ENCODE measurements at places on chromosomes 2 and 18. TPM values are rescaled to one million over a fixed set of nuclear protein-coding genes. Genes with fewer than 3 reads are reported as not detected.

The WDFY1 gene
- 50.6 TPM for total RNA-seq

The HSPE1 gene
- 109 TPM for total RNA-seq

The KLHL41 gene
- total RNA-seq, result 1.00 TPM

The TXNDC2 gene
- total RNA-seq, result not detected

The INPP5D gene
- 0.10 TPM for total RNA-seq

The ABCB11 gene
- total RNA-seq, result 0.37 TPM

The ANKRD30B gene
- not detected for total RNA-seq

The ST3GAL5 gene
- total RNA-seq, result 7.7 TPM

The CDK15 gene
- 1.2 TPM for total RNA-seq

The UGT1A3 gene
- total RNA-seq, result not detected

The TGFA gene
- not detected for total RNA-seq

The SCN7A gene
- total RNA-seq, result not detected

The OTOS gene
- total RNA-seq, result not detected

The FBLN7 gene
- 8.9 TPM for total RNA-seq

The C2orf81 gene
- 4.9 TPM for total RNA-seq

The CRYBA2 gene
- not detected for total RNA-seq

The FAP gene
- 21.8 TPM for total RNA-seq

The METTL5 gene
- total RNA-seq, result 32.0 TPM

The CELF4 gene
- total RNA-seq, result not detected

The TTR gene
- total RNA-seq, result not detected

The LONRF2 gene
- total RNA-seq, result 0.44 TPM

The PTPRM gene
- 60.3 TPM for total RNA-seq

The FSHR gene
- not detected for total RNA-seq

The RGPD4 gene
- not detected for total RNA-seq

The MYCN gene
- 0.37 TPM for total RNA-seq

The PDE11A gene
- total RNA-seq, result not detected

The REG3A gene
- total RNA-seq, result not detected

The CAB39 gene
- 31.2 TPM for total RNA-seq

The MYL1 gene
- not detected for total RNA-seq

The CAVIN2 gene
- 15.7 TPM for total RNA-seq

The BBS5 gene
- 6.7 TPM for total RNA-seq

The LYG2 gene
- not detected for total RNA-seq

The VWC2L gene
- total RNA-seq, result not detected

The CRACDL gene
- not detected for total RNA-seq

The TDRD15 gene
- total RNA-seq, result not detected

The SERPINB11 gene
- total RNA-seq, result not detected

The TEX44 gene
- total RNA-seq, result not detected

The SLC66A2 gene
- total RNA-seq, result 33.3 TPM

The GYPC gene
- 53.5 TPM for total RNA-seq

The DPYSL5 gene
- total RNA-seq, result not detected

The INHBB gene
- total RNA-seq, result 2.4 TPM

The ATP9B gene
- 13.4 TPM for total RNA-seq

The MTIF2 gene
- total RNA-seq, result 24.0 TPM

The UNC80 gene
- not detected for total RNA-seq

The TRIP12 gene
- total RNA-seq, result 95.4 TPM

The CREG2 gene
- 1.1 TPM for total RNA-seq

The SLC16A14 gene
- not detected for total RNA-seq

The SAG gene
- not detected for total RNA-seq

The SLC23A3 gene
- 0.25 TPM for total RNA-seq

The ERICH2 gene
- not detected for total RNA-seq

The DYNAP gene
- total RNA-seq, result not detected
